ENCODE measurements at places on chromosomes 11 and 22.

DNA sequence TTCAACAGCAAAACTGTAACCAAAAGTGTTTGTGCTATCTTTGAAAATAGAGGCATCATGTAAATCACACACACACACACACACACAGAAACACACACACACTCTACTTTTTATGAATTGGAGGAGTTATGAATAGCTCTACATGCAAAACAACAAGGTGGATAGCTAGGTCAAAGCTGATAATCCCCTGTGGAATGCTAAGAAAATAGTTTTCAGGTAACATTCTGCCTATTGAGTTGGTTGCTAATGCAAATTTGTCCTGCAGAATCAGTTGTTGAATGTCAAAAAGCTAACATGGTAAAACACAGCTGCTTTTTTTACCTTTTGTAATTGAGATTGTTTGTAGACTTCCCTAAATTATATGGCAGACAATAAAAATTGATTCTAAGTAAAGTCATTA lies 1658.4 kb upstream of the RAG2 start:
- no peak for DNase-seq

DNA sequence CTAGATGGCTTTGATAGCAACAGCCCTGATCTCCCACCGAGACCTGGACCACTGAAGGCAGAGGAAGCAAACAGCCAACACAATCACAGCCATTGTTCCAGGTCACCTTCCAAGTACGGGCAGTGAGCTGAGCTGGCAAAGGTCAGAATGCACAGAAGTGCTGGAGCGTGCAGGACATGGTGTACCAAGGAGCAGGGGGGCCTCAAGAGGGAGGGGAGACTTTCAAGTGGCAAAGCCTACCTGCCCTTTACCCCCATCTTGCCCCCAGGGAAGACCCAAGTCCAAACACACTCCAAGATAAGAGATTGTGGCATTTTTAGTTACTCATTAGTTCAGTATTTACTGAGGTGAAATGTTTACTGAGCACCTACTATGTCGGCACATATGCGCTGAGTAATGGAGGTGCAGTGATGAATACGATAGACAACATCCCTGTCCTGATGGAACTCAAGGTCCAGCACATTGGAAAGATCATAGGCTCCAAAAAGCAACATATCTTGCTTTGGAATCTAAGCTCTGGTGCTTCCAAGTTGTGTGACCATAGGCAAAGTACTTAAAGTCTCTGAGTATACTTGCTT lies 26.0 kb upstream of the TTC12 start:
- DNase-seq, result no peak

- DNase-seq, result no peak
Measured at GRCh38 chr11:122594986-122595645, 60.4 kb upstream of the UBASH3B start.

- no peak for DNase-seq
Measured at GRCh38 chr11:78347956-78348355, 69.7 kb downstream of the GAB2 start.

DNA sequence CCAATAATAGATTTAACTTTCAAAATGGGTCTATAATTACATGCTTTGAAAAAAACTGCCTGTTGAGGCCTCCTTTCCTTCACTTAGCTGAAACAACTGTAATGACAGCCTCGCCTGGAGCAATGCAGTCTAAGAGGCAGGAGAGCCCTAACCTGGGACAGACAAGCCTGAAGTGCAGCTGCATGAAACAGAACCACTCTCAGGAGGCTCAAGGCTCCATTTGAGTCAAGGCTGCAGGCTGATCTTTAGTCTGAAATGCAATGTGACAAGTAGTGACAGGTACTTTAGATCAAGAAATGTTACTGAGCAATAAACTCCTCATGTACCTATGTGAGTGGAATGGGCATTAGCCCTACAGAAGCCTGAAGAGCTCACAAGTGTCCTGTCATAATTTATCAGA lies 414.0 kb upstream of the LUZP2 start:
- no peak for DNase-seq

DNA sequence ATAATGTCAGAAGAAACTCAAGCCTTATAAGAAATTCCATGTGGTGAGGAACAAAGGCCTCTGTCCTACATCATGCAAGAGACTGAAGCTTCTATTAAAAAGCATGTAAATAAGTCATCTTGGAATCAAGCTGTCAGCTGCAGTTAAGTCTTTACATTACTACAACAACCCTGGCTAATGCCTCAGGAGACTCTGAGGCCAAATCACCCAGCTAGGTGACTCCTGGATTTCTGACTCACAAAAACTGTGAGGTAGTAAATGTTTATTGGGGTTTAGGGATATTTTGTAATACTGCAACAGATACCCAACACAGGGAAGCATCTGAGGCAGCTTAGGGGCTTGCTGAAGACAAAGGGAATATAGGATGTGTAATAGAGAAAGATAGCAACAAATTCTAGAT lies 89.6 kb downstream of the C11orf87 start:
- DNase-seq, result no peak

DNA sequence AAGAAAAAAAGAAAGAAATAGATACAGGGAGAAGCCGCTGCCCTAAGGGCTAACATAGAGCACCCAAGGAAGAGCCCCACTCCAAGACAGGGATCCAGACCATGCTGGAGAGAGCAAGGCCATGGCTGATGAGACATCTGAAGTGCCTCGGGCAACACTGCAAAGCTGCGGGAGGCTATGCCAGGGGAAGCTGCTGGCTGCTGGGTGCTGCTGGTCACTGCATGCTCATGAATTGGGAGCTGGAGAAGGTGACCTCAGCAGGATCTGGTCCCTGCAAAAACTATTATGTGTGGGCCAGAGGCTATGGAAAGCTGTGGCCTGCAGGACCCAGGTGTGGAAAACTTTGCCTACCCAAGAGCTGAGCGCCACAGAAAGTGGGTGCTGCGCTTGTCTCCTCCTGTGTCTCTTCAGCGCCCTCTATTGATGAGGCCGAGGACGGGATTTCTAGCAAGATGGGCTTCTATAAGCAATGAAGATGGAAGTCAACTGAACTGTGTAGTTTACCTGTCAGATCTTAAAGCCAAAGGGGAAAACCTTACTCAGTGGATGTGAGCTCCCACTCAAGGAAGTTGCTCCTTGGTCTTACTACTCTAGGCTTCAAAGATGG lies 17.3 kb upstream of the SLC29A2 start:
- DNase-seq, result peak; percentile 76

- no peak for DNase-seq
Measured at GRCh38 chr22:38951734-38952133, 5.7 kb upstream of the APOBEC3A start.

DNA sequence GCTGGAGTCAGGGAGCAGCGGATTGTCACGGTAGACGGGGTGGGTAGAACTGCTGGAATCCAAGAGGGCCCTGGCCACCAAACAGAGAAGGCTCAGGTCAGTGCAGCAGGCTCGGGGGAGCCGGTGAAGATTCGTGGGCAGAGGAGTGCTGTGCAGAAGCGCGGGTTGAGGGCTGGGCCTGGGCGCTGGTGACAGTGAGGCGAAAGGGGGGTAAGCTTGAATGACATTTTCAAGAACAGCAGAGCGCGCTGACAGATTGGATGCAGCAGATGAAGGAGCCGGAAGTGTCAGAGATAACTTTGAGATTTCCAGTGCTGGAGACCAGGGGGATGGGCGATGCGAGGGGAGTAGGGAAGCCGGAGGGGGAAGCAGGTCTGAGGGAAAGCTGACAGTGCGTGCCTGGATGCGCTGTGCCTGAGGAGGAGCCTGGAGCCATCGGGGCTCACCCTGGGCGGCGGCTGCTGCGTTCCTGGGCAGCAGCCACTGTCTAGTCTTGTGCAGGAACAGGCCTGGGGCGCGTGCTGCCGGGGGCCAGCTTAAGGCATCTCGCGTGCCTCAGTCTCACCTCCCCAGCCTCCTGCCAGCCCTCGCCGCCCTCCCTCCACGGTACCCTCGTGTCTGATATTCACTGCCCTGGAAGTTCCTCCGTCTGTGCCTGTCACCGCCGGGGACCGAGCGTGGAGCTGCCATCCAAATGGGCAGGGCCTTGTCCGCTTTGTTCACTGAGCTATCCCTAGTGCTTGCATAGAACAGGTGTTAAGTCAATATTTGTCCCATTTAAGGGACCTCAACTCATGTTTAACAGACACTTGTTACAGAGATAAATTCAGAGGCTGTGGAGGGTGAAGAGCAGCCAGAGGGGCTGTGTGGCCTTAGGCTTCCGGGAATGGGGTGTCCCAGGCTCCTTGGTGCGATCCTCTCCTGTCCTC lies 5.2 kb downstream of the GRIK4 start:
- no peak for DNase-seq

DNA sequence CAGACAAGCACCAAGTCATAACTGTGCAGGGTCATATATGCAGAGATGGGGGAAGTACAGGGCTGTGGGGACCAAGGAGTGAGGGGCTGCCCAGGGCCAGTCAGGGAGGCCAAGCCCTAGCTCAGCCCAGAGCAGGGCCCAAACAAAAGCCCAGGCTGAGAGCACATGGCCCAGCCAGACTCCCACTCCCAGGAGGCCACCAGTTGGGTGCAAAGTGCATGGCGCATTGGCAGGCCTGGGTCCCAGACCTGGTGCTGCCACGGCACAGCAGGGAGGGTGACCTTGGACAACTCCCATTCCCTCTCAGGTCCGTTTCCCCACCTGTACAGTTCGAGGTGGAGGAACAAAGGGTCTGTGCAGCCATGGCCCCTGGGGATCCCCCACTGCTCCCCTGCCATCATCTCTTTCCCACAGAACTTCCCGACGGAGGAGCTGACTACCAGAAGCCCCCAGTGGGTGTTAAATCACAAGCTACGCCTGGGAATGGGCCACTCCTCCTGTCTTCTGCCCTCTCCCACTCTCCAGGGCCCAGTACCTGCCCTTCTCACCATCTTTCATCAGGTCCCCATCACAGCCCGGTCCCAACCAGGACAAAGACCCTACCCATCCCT lies 608 bp downstream of the NIPSNAP1 start:
- DNase-seq, result no peak

- DNase-seq, result no peak
Measured at GRCh38 chr11:126197277-126197939, 14.0 kb downstream of the RPUSD4 start.

- peak; percentile 60 for DNase-seq
Measured at GRCh38 chr11:64858467-64859263, 14.2 kb upstream of the CDC42BPG start.

- DNase-seq, result no peak
Measured at GRCh38 chr11:32043737-32044136, 47.1 kb upstream of the RCN1 start.

DNA sequence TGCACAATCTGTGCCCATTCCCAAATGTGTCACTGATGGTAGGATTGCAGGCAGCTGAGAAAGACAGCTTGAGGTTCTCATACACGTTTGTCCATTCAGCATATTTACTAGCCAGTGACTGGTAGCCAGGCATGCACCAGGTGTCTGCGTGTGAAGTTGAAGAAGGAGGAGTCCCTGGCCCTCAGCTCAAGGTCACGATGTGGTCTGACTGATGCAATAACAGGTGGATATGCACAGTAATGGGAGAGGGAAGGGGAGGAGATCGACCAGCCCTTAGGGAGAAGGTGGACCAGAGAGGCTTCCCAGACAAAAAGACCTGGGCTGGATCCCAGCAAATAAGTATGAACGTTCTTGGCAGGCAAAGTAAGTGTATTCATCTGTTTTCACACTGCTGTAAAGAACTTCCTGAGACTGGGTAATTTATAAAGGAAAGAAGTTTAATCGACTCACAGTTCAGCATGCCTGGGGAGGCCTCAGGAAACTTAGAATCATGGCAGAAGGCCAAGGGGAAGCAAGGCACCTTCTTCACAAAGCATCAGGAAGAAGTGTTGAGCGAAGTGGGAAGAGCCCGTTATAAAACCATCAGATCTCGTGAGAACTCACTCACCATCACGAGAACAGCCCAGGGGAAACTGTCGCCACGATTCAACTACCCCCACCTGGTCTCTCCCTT lies 96.0 kb downstream of the MN1 start:
- no peak for DNase-seq

DNA sequence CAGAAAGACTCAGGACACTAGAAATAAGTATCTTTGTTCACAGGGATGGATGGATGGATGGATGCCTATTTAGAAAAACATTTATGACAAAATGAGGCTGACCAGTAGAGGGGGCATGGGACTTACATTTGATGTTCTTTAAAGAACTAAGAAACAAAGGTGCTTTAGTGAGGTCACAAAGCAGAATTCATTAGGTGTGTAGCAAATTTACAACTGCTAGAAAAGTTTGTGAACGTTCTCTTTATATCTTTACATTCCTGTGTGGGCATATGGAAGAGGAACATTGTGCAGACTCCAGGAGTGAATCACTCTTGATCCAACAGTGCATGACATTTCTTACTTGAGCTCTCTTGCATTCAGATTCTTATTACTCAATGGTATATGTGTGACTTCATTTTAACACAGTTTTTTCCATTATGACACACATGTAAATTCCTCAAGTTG lies 15.8 kb upstream of the SIK2 start:
- DNase-seq, result peak; percentile 57

DNA sequence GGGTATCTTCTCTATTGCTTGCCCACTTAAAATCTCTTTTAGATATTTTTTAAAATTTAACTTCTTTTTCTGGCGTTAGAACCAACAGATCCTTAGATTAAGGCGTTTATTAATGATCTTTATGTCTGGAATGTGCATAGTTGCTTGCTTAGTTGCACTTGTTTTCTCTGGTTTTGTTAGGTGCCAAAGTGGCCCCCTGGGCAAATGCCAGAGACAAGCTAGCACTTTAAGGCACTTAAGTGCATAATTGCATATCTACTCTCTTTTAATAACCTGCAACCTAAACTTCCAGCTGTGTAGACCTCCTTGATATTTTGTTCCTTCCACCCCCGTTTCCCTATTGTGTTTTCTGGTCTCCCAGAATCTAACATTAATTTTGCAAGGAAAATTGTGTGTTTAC lies 3.3 kb downstream of the RBM4 start:
- DNase-seq, result no peak

GRCh38 chr22:47318041-47318737 lies 555.7 kb downstream of the TBC1D22A start:
- DNase-seq, result no peak

DNA sequence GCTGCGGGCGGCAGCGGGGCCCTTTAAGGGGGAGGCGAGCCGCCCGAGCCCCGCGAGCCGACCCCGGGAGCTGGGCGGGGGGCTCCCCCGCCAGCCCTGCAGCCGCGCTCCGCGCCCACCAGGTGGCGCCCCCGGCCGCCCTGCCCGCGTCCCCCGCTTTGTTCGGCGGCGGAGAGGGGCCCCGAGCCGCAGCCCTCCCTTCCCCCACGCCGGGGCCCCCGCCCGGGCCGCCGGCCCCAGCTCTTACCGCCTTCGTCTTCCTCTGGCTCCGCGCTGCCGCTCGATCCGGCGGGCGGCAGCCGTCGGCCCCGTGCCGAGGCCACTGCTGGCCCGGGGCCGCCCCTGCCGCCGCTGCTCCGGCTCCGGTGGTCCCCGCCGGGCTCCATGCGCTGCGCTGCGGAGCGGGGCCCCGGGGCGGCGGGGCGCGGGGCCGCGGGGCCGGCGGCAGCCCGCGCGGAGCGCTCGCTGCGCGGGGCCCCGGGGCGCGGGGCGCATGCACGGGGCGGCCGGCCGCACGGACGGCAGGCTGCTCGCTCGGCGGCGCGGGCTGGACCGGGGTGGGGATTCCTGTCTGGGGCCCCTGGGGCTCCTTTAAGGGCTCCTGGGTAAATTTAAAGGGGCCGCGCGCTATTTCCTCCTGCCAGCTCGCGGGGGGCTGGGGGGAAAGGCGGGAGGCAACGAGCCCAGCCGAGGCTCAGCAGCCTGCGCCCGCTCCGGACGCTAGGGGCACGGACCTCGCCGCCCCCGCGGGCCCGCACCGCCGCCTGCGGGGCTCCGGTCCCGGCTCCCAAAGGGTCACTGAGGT lies at the start of gene ZFTA:
ZFTA (minus strand) TSS at position 539 of the 805 bp plus-strand sequence; CDS start at position 386, 153 bp downstream.
- peak; percentile 49 for DNase-seq

Measured in stimulated activated CD4-positive, alpha-beta T cell treated with anti-CD3 and anti-CD28 coated beads, Interleukin-4, amount 100 ng/mL, for 24 hours (primary cell).